ENCODE measurements at places on chromosomes 3 and 15.

DNA sequence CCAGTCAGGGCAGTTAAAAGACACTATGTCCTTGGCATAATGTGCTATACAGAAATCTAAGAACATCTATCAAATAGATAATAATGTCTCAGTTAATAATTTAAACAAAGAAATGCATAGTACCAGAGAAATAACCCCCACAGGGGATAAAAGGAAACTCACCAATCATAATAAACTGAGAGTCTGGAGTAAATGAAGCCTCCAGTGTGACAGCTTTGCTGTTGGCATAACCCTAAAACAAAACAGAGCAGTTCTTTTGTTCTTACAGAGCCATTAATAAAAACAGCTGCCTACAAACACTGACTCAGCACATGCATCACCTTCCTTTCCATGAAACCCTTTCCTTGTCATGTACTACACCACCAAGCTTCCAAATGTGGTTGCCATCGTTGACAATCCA, 13.5 kb downstream of the PPM1M start:
- DNase-seq: no peak

DNA sequence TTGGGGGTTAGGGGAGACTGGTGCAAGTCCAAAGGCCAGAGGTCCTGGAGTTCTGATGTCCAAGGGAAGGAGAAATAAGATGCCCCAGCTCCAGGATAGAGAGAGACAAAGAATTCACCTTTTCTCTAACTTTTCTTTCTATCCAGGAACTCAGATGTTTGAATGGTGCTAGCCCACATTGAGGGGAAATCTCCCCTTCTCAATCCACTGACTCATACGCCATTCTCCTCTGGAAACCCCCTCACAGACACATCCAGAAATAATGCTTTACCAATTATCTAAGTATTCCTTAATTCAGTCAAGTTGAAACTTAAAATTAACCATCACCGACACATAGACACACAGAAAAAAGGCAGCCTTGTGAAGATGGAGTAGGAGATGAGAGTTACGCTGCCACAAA, 1085.2 kb downstream of the NSUN3 start:
- DNase-seq: no peak

GRCh38 chr3:195551381-195551978, 8.4 kb upstream of the PPP1R2 start:
- no peak for DNase-seq

DNA sequence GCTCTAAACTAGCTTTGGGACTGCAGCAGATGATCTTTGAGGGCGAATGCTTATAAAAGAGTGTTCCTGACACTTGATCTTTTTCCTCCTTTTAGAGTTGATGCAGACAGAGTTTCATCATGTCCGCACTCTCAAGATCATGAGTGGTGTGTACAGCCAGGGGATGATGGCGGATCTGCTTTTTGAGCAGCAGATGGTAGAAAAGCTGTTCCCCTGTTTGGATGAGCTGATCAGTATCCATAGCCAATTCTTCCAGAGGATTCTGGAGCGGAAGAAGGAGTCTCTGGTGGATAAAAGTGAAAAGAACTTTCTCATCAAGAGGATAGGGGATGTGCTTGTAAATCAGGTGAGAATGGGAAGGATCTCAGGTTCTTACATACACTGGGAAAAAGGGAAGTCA, 75.7 kb downstream of the KLHL25 start:
- DNase-seq: no peak

GRCh38 chr3:110971010-110971601, 100.5 kb upstream of the NECTIN3 start:
- DNase-seq: no peak

DNA sequence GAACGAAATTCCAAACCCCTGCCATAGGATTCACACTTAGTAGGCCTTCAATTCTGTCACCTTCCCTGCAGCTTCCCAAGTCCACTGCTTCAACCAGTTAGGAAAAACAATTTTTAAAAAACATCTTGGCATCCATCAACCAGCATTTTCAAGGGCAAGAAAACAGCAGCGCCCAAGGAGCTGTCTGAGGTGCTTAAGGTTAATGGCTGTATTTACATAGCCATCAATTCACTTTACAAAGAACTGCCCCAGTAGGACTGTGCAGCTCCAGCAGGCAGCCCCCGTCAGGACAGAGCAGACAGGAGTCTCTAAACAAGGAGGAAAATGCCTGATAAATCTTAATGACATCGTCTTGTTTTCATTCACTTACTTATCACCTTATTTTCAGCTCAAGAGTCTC, 13.3 kb downstream of the TAFA4 start:
- DNase-seq: no peak

- no peak for DNase-seq
These were observed 39.9 kb upstream of the CCNL1 start for GRCh38 chr3:157199841-157200240.

GRCh38 chr15:99076109-99076508, 28.8 kb upstream of the SYNM start:
- no peak for DNase-seq

DNA sequence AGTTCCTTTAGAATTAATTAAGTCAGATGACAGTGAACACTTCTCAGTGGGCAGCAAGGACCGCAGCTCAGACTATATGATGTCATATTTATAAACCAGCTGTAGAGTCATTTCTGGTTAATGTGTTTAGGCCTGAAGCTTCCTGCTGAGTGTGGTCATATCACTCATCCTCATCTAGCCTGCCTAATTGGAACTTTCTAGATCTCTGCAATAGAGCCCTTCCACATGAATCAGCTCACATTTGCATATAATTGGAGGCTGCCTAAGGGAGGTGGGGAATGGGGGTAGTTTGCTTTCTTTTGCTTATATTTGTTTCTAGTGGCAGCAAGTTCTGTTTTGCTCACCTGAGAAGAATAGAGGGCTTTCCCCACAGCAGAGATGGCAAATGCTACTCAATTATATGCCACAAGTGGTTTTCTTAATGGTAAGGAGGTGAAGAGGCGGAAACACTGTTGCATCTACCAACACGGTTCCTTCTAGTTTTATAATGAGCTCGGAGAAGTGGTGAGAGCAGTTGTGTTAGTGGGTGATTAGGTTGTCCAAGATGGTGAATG, 148.1 kb downstream of the KLHL25 start:
- DNase-seq: no peak

- DNase-seq: no peak
These were observed 68.4 kb downstream of the PPCDC start for GRCh38 chr15:75091814-75092213.

GRCh38 chr3:129734449-129734848, 128.0 kb upstream of the PLXND1 start:
- no peak for DNase-seq

DNA sequence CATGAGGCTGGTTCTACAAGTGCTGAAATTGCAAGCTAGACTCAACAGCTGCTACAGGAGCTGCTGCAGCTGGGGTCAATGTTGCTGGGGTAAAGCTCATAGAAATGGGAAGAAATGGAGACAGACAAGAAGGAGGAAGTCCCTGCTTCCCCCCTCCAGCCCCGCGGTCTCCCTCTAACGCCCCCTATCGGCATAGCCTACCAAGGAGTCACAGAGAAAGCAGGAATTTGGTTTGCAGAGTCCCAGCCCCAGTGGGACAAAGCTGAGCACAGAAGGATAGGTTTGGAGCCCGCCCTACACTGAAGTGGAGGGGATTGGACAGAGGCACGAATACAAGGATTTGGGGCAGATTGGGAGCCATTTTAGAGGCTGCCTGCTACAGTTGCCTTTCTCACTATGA, 176.9 kb upstream of the ANKRD28 start:
- DNase-seq: no peak

DNA sequence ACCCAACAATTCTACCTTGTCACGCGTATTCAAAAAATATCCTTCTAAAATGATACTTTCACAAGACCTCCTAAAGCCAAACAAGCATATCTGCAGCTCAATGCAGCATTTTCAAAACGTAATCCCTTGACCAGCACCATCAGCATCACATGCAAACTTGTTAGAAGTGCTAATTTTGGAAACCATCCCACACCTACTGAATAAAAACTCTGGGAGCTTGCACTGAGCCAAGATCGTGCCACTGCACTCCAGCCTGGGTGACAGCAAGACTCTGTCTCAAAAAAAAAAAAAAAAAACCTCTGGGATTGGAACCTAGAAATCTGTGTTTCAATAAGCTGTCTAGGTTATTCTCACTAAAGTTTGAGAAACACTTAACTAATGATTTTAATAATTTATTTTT, 223.3 kb upstream of the CCDC54 start:
- no peak for DNase-seq

GRCh38 chr3:197592361-197593045, 36.7 kb upstream of the BDH1 start:
- DNase-seq: peak; percentile 29

DNA sequence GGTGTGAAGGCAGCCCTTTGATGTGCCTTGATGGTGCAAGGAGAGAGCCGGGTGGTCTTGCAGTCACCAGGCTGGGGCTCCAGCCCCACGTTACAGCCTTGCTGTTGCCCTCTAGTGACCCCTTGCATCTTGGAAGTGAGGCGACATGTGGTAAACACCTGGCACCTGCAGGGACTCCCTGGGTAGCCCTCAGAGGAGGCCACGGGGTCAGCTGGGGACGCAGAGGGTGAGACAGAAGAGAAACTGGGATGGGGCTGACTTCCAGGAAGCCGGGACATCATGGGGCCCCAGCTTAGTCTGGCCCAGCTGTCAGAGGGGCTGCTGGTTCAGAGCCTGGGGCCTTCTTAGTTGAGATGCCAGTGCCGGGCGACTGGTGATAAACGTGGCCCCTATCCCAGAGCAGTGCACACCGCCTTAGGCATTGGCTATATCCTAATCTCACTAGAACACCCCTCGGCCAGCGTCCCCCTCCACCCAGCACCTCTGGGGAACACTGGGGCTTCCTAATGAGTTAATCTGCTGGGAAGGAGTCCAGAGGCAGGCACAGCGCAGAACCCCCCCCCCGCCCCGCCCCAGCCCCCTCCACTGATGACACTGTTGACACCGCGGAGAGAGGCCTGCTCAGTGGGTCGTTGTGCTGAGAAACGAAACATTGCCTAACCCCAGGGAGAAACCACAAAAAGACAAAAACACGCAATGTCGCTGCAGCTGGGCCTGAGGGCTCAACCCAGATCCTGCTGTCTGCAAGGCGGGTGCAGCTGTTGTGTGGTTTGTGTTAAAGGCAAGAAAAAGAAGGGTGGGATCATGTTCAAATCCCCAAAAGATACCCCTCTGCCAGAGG, 60.5 kb upstream of the KLF13 start:
- peak; percentile 49 for DNase-seq

- no peak for DNase-seq
These were observed 68.8 kb upstream of the SLC12A8 start for GRCh38 chr3:125281381-125281780.

- DNase-seq: no peak
These were observed 37.4 kb downstream of the POLQ start for GRCh38 chr3:121508389-121508788.

- DNase-seq: no peak
These were observed 172.1 kb upstream of the MITF start for GRCh38 chr3:69567023-69567709.

- DNase-seq: no peak
These were observed 31.9 kb downstream of the SH3BP5 start for GRCh38 chr3:15300323-15301078.

- no peak for DNase-seq
These were observed 25.2 kb upstream of the IQSEC1 start for GRCh38 chr3:13098192-13098988.

DNA sequence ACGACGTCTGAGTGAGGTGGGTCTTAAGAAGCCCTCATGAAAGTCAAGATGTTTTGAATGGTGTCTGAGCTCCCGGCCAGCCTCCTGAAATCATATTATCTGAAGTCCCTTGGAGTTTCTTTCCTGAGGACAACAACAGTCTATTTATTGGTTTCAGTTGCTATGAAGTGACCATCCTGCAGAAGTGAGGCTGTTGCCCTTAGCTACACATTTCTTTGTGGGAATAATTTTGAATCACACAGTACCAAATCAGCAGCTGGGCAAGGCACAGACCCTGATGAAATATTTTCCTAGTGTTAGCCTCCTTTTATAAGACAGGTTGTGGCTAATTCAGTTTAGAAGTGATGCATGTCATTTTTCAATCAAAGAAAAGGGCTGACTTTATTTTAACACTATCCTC, 220.7 kb upstream of the AZI2 start:
- DNase-seq: no peak

DNA sequence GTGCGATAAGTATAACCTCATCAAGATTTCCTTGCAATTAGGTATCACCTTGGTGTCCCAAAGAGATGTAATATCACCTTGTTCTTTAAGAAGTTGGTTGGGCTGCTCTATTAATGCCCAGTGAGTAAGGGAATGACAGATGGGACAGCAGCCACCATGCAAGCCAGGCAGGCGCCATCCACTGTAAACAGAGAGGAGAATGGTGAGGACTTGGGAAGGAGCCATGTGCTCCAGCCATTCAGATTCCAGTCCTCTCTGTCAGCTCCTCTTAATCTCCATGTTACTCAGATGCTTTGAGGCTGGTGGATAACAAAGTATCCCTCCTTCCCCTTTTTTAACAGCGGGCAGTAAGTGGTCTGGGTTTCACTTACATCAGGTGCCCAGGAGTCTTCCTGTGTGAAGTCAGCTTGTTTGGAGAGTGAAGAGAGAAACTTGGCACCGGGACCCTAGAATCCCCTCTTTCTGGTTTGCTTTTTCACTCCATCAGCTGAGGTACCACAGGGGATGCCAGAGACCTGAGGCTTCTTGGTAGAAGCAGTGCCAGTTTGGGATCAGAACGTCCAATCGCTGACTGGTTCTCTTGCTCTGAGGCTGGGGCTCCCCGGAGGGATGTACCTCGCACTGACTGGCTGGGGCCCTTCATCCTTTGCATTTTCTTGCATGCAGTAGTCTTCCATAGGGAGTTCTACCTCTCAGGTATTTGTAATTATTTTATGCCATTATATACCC, 29.5 kb downstream of the SLCO3A1 start:
- DNase-seq: no peak

DNA sequence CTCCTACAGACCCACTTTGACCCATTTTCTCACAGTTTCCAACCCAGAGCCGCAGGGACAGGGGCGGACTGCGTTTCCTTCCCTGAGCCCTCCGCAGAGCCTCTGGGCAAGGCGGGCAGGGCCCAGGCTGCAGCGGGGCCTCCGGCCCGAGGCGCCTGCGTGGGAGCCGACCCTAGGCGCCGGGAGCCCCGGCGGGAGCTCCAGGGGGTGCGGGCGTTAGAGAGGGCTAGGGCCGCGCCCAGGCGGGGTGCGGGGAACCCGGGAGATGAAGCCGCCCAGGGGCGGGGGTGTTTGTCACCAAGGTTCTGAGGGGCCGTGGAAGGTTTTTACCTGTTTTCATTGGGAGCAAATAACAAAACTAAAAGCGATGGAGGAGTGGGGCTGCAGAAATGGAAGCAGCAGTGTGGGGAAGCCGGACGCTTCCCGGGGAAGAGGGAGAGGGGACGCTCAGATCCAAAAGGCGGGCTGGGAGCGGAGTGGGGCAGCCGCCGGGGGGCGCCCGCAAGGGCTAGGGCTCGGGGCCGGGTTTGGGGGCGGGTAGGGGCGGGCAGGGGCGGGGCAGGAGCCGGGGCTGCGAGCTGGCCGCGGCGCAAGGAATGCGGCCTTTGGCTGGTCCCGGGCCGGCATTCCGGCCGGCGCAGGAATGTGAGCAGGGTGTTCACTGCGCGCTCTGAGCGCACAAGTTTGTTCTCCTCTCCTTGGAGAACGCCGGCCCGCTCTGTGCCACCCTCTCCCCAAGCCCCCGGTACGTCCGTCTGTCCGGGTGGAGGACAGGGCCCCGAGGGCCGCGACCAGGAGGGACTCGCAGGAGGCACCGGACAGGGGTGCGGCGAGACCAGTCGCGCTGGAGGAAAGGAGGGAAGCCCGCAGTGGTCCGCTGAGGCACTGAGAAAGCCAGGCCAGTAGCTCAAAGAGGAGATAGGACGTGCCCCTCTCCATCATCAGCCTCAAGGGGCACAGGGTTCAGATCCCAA, 61.1 kb downstream of the AMOTL2 start:
- DNase-seq: no peak

Measured in stimulated activated CD4-positive, alpha-beta T cell treated with anti-CD3 and anti-CD28 coated beads, Interleukin-2, amount 100 ng/mL, for 48 hours (primary cell).